Suppressor macrophage treated with lipopolysaccharide for 1 hour (primary cell): ENCODE measurements at places on chromosomes 4 and X.

- no peak for DNase-seq
These were observed 143.0 kb downstream of the TSPAN5 start for GRCh38 chr4:98515470-98515809.

DNA sequence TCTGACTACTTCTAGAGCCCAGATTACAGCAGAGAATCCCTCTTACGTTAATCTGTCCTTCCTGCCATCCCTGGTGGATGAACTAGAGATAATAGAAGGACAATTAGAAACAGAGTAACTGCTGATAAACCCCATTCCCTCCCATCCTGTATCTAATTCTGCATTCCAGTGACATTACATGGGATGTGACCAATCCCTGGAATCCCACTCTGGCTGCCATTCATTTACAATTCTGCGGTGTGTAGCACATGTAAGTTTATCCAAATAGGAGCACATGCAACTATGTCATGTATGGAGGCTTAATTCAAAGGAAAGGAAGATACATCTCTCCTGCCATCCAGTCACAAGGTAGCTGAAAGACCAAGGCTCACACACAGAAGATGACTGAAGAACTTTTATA is 339.5 kb downstream of the GPAT3 start:
- no peak for DNase-seq

DNA sequence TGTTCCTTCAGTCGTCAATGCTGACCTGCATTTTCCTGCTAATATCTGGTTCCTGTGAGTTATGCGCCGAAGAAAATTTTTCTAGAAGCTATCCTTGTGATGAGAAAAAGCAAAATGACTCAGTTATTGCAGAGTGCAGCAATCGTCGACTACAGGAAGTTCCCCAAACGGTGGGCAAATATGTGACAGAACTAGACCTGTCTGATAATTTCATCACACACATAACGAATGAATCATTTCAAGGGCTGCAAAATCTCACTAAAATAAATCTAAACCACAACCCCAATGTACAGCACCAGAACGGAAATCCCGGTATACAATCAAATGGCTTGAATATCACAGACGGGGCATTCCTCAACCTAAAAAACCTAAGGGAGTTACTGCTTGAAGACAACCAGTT is 12.6 kb downstream of the TLR8 start:
- DNase-seq, result peak; percentile 65

DNA sequence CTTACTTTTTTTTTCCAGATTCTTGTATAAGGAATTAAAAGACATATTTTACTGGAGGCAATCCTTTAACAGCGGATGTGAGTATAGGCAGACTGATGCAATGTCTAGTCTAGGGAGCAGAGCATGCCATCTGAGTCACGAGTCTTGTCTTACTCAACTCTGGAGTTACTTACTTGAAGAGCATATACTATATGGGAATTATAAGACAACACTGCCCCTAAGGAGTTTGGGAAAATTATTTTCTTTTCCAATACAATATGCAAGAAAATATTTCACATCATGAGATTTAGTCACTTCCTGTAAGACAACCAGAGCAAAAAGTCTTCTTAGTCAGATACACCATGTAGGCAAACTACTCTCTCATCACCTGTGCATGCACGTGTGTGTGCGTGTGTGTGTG is 537.3 kb upstream of the FTHL17 start:
- peak; percentile 10 for DNase-seq

DNA sequence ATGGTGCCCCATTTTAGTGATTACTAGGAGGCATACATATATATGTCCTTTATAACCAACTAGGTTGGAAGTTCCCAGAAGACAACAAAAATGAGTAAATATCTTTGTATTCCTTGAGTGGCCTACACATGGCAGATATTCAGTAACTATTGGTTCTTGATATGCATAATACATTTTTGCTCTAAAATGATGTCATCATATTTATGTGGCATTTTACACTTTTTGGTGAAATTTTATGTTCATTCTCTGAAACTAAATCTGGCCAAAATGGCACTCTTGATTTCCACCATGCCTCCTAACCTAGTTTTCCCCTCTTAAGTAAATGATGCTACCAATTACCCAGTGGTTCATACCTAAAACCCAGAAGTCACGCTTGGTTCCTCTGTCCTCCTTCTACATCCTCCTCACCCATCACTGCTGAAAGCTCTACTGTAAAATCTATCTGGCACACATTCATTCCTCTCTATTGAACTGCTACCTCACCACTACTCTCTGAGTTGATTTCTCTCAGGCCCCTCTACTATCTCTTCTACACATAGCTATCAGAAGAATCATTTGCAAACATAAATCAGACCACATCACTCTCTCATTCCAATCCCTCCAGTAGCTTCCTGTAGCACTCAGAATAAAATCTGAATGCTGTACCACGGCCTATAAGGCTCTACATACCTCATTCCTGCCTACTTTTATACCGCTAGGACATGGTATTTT is 13.4 kb downstream of the SLC10A7 start:
- no peak for DNase-seq

DNA sequence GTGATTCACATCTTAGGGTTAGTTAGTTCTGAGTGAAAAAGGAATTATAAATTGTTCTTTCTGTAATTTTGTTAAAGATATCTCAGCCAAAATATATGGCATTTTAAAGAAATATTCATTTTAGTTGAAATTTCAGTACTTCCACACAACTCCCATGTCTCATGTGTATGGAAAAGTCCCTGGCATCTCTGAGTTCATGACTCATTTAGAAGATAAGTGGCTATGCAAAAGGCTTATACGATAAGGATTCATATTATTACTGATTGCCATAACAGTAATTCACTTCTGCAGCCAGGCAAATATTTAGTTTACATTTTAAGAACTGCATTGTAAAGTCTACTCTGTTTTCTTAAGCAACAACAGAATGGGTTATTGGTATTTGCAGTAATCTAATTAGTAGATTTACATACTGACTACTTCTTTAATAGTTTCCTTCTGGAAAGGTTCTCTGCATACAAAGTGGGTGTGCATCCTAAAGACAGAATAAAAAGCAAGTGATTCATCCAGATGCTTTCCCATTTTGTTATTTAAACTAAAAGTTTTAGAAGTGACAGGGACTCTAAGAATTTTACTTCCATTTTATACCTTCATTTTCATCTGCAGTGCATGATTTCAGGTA is 682.4 kb upstream of the PABPC4L start:
- no peak for DNase-seq

- no peak for DNase-seq
These were observed 983.6 kb downstream of the RPA4 start for GRCh38 chrX:97867266-97867665.

DNA sequence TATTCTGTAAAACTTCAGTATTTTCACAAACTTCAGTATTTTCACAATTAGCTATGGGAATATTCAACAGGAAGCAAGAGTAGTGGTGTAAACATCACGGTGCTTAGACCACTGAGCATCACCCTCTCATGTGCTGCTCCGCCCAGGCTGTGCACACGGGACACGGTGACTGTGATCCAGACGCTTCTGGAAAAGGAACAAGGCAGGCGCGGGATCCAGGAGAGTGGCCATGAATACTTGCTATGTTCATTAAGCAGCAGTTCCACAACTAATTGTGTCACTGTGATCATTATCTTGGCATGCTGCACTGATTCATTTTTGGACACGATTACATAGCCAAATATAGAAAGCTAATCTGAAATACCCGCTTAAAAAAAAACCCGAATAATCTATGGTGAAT is 19.6 kb upstream of the FAT1 start:
- DNase-seq, result no peak

DNA sequence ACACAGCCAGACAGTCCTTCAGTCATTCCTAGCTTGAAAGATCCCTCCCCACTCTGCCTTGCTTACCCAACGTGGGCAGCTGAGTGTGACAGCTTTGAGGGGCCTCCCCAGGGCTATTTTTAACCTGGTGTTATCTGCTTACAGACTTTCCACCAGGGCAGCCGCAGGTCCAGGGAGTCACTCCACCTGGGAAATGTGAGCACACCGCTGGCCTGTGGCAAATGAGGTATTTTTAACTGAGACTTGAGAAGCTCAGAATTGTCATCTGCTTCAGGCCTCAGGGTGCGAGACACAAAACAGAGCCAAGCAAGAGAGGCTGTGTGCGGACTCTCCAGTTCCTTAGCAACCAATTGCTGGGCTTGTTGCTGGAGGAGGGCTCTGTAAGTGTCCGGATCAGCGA is 13.0 kb downstream of the CORIN start:
- no peak for DNase-seq

- no peak for DNase-seq
These were observed 152.7 kb downstream of the RELL1 start for GRCh38 chr4:37533286-37534033.

- no peak for DNase-seq
These were observed 1255.7 kb downstream of the ADGRL3 start for GRCh38 chr4:62455871-62456270.

DNA sequence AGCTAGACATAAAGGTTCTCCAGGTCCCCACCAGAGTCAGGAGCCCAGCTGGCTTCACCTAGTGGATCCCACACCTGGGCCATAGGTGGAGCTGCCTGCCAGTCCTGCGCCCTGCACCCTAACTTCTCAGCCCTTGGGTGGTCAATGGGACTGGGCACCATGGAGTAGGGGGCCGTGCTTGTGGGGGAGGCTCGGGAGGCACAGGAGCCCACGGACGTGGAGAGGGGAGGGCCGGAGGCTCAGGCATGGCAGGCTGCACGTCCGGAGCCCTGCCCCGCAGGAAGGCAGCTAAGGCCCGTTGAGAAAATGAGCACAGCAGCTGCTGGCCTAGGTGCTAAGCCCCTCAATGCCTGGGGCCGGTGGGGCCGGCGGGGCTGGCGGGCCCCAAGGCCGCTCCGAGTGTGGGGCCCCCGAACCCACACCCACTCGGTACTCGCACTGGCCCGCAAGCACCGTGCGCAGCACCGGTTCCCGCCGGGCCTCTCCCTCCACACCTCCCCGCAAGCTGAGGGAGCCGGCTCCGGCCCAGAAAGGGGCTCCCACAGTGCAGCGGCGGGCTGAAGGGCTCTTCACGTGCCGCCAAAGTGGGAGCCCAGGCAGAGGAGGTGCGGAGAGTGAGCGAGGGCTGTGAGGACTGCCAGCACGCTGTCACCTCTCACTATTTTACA is 291.1 kb downstream of the KLHL4 start:
- no peak for DNase-seq

GRCh38 chrX:137067147-137067546 is 33.4 kb upstream of the GPR101 start:
- no peak for DNase-seq

GRCh38 chr4:79296768-79297428 is 29.0 kb downstream of the NAA11 start:
- no peak for DNase-seq

DNA sequence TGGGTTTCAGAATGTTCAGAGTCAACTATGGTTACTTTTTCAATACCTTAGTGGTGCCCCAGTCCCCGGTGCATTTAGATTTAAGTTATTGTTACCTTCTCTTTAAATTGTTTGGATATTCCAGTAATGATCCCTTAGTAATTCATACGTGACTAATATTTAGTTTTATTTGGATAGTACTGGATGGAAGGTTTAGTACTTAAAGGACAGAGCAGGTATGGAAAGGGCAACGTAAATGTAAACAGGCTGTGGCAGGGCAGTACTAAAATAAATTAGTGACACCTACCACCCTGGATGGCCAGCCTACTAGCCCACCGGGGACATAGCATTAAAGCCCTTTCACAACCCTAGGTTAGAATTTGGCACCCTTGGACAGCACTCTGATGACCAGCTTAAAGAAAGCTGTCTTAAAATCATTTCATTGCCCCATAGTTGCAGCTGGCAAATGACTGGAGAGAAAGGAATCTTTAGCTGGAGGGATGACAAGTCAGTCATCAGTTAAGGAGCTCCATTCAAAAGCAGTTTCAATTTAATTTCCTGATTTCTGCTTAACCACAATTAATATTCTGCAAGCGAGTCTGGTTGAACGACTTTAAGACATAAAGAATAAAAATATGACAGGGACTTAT is 16.4 kb downstream of the PLP1 start:
- no peak for DNase-seq

- DNase-seq, result peak; percentile 89
These were observed 108.3 kb downstream of the DCTD start for GRCh38 chr4:182808673-182809416.
